ENCODE measurements at places on chromosomes 2 and 18.

DNA sequence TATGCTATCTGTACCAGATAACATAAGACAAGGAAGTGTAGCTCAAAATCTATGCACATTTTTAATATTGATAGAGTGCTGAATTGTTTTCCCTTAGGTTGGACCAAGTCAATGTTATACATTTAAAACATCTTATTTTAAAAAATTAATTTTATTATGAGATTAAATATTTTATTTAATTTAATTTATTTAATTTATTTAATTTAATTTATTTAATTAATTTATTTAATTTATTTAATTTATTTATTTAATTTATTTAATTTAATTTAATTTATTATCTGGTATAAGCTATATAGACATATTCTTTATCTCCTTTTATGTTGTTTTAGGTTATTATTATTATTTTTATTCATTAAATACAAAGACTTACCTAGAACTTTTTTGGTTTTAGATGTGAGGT lies 551.7 kb upstream of the LRRTM1 start:
- DNase-seq: no peak

DNA sequence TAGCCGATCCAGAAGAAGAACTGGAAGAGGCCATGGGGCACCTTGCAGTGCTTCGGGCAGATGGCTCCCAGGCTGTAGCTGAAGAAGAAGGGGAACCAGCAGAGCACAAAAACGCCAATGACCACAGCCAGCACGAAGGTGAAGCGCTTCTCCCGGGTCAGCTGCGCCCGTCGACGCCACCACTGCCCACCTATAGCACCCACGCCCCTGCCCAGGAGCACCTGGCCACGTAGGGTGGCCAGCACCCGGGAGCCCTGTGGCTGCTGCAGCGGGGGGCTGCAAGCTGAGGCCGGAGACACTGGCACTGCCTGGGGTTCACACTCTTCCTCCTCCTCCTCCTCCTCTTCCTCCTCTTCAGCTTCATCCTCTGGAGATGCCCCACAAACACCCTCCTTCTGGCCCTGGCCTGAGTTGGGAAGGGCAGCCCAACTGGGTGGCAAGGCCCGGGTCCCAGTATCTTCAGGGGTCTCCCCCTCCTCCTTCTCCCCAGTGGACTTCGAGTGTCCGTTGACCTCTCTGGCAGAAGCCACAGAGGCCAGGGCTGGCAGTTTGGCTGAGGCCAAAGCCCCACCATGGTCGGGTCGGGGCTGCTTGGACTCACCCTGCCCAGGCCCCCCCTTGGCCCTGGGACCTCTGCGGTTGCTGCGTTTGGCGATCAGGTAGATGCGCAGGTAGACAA lies 1.3 kb downstream of the ADRA2B start:
- DNase-seq: no peak

- no peak for DNase-seq
Measured at GRCh38 chr18:37663446-37663845, 97.8 kb upstream of the CELF4 start.

DNA sequence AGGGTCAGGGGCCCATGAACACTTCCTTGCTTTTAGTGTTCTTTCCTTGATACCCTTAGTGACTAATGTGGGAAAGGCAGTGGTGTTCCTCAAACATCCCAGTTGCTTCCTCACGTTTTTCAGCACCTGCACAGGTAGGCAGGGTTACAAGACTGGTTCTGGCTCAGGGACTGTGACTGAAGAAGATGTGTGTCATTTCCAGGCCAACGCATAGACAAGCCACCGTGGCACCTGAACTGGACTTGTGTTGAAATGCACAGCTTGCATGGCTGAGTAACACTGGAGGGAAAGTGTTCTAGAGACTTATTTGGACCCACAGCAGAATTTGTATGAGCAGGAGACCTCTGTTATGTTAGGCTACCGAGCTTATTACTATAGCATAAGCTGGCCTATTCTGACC lies 107.9 kb downstream of the SPOPL start:
- DNase-seq: no peak

- peak; percentile 69 for DNase-seq
Measured at GRCh38 chr2:158600155-158600802, 143.5 kb downstream of the PKP4 start.

GRCh38 chr18:76486574-76486973 lies 8.5 kb downstream of the ZNF516 start:
- no peak for DNase-seq

DNA sequence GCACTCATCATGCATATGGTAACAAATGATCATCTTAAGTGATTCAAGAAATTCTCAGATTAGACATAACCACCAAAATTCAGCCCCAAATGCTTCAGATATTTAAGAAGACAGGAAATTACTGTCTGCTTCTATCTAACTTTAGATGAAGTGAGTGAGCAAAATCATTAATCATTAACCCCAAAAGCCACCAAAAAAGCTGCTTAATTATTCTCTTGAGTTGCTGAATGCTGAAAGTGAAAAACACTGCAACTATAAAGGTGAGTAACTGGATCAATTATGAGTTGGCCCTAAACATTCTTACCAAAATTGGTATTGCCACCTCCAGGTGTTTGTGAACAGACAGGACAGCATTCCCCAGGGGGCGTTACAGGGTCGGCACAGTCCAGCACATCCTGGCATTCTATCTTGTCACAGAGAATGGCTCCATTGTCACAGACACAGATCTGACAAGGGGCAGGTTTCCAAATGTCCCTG lies 69.6 kb downstream of the COL5A2 start:
- DNase-seq: no peak

- DNase-seq: no peak
Measured at GRCh38 chr18:60122339-60122738, 222.5 kb downstream of the PMAIP1 start.

- no peak for DNase-seq
Measured at GRCh38 chr2:16013359-16013911, 73.1 kb downstream of the MYCN start.

- peak; percentile 67 for DNase-seq
Measured at GRCh38 chr2:69642709-69643601, 584 bp downstream of the AAK1 start.

DNA sequence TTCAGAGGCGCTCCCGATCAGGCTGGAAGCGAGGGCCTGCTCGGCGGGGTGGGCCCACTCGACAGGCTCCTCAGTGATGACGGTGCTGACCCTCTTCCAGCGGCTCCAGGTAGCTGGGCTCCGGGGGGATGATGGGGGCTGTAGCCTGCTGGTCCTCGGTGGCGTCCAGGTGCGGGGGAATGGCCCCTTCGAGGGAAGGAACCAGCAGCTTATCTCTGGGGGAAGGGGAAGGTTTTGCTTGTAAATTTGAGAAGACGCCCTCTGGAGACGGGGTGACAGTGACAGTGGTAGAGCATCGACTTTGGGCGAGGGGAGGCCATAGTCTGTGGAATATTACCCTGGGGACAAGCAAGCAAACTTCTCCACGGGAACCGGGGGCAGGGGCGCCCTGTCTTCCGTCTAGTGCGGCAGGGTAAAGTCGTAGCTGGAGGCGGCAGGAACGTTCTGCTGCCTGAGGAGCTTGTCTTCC lies 891.9 kb upstream of the LRRTM1 start:
- DNase-seq: no peak

DNA sequence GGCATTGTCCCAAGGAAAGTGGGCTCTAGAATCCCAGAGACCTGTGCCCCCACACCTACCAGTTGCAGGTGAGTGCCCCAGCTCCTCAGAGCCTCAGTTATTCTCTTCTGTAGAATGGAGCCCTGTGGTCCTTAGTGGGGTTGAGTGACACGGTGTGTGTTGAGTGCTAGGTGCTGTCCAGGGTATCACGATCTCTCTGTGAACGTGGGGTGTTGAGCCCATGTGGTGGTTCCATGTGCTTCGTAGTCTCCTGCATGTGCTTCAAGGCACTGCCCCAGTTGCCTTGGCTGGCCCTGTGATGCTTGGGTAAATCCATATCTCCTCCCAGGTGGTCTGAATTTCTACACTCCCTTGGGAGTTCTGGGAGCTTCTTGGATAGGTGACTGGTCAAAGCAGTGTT lies 54.9 kb downstream of the SH3RF3 start:
- DNase-seq: no peak

DNA sequence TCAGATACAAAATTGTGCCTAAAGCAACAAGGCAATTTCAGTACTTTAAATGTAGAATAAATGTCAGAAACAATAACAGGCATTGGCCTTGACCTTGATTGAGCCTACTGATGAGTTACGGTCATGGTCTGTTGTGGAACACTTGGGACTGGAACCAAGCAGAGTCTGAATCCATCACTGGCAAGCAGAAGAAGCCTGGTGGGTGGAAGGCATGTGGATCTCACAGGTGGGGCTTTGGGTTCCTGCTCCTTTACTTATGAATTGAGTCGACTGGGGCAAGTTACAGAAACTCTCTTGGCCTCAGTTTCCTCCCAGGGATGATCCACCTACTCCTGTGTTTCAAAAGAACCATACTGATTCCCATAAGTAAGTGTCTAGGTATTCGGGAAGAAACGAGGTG lies 102.3 kb downstream of the KCNF1 start:
- DNase-seq: no peak

DNA sequence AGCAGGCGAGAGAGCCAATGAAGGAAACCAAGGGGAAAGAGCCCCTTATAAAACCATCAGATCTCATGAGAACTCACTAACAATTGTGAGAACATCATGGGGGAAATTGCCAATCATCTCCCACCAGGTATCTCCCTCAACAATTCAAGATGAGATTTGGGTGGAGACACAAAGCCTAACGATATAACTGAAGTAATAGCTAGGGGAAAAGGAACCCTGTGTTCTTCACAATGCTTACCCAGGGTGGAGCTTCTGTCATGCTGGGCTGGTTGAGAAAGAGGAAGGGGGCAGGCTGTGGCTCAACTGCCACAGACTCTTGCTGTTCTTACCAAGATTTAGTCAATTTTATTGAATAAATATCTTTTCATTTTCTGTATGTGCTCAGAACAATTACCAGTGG lies 392.1 kb upstream of the HS6ST1 start:
- DNase-seq: peak; percentile 78

GRCh38 chr2:62398356-62398755 lies 107.6 kb downstream of the TMEM17 start:
- DNase-seq: peak; percentile 30

DNA sequence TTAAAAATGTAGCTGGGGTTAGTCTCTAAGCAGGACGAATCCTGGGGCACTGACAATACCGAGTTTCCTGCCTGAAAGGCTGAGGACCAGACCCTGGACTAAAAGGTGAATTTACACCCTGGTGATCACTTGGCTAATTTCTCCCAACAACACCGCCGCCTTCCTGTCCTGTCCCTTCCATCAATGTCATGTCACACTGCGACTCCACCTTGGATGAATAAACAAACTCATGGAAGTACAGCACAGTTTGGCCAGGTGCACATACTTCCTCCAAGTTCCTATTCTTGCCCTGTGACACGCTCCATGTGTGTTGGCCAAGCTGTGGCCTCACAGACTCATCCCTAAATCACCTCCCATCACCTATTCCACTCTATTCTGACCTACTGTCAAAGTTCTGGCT lies 15.9 kb upstream of the GALM start:
- DNase-seq: no peak
